ENCODE measurements at places on chromosomes 12 and 14.

DNA sequence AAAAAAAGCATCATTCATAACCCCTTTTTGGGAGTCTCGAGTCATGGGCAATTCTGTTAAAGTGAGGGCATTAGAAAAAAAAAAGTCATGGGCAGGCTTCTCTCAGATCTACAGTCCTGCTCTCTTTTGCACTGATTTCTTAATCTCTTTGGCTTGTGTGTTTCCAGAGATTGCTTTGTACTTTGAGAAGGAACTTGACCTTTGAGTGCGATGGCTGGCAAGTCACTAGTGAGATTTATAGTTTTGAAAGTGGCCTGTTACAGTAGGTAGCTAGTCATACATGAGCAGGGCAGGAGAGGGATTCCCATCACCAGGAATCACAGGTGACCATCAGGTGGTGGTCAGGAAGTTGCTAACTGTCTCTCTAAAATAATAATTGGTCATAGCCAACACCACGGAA lies 119.6 kb downstream of the KCNMB4 start:
- DNase-seq: no peak

DNA sequence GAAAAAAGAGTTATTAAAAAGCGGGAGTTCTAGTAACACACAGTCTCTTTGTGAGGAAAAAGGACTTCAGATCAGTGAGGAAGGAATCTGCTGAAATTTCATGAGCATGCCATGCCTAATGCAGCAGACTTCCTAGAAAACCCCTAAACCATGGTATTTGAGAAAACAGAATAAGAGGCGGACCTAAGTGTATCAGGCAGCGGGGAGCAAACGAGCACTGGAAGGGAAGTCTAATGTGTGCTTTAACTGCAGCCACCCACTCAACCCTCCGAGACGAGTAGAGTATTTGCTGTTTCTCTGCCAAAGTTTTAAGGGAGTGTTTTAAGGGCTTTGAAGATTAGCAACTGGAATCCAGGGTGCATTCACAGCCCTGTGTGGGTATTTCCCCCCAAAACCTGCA lies 36.5 kb downstream of the ACADS start:
- no peak for DNase-seq

- DNase-seq: peak; percentile 10
Observed at GRCh38 chr14:61403411-61403810, 82.0 kb downstream of the PRKCH start.

GRCh38 chr12:116642683-116643082 lies 83.5 kb downstream of the MAP1LC3B2 start:
- DNase-seq: peak; percentile 52

- DNase-seq: peak; percentile 71
Observed at GRCh38 chr12:56377310-56377988, 14.8 kb upstream of the APOF start.

GRCh38 chr14:70981000-70981952 lies 74.0 kb downstream of the PCNX1 start:
- DNase-seq: peak; percentile 57

DNA sequence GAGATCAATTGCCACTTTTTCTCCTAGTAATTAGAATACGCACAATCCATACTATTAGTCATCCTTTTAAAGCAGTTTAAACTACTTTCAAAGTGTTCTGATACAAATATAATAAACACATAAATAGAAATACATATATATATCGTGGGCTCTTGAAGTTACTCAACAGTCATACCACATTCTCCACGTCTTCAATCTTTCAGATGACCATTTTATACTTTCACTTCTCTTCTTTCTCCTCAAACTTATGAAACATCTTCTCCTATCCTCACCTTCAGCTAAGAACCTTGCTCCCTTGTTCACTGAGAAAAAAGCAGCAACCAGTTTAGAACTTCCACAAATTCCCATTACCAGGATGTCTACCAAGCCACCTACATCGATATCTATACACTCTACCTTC lies 19.2 kb downstream of the CEP290 start:
- DNase-seq: no peak

DNA sequence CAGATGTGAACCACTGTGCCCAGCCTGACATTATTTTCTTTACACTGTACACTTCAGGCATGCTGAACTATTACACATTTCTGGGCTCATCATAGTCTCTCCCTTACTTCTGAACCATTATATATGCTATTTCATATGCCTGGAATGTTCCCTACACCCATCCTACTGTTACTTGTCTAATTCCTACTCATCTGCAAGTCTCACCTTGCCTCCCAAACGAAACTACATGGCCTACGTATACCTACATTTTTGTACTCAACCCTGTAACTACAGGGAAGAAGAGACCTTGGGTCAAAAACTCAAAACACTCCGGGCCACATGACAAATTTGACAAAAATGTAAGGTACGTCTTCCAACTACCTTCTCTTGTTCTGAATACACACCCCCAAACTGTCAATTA lies 9.5 kb upstream of the EEA1 start:
- DNase-seq: no peak

- peak; percentile 91 for DNase-seq
Observed at GRCh38 chr12:89663577-89664357, 44.9 kb downstream of the ATP2B1 start.

DNA sequence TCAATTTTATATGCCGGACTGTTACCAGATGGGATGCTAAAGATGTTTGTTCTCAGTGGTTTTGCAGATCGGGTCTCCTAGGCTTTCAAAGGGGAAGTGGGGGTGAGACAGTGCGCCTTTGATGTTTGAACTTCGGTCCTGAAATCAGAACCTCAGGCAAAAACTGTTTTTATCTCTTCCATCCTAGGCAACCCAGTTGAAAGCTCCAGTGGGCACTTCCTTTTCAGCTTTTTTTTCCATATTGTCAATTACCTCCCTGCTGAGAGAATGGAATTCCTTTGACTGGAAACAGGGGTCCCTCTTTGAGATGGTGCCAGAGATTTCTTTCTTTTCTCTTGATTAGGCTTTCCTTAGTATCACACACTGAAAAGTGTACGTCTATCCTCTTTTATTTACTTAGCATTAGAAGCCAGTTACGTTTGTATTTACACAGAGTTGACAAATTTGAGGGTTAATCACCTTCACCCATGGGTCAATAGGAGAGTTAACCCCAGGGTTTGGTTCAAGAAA lies 40.0 kb downstream of the NUAK1 start:
- no peak for DNase-seq

GRCh38 chr12:7806863-7807487 lies 17.8 kb downstream of the NANOG start:
- peak; percentile 91 for DNase-seq

GRCh38 chr14:69323999-69324282 lies 64.0 kb downstream of the GALNT16 start:
- DNase-seq: no peak

GRCh38 chr12:32105986-32106516 lies 596 bp upstream of the BICD1 start:
- DNase-seq: peak; percentile 18

- no peak for DNase-seq
Observed at GRCh38 chr14:22297376-22297775, 291.6 kb downstream of the DAD1 start.

- no peak for DNase-seq
Observed at GRCh38 chr14:28305938-28306337, 460.6 kb upstream of the FOXG1 start.

DNA sequence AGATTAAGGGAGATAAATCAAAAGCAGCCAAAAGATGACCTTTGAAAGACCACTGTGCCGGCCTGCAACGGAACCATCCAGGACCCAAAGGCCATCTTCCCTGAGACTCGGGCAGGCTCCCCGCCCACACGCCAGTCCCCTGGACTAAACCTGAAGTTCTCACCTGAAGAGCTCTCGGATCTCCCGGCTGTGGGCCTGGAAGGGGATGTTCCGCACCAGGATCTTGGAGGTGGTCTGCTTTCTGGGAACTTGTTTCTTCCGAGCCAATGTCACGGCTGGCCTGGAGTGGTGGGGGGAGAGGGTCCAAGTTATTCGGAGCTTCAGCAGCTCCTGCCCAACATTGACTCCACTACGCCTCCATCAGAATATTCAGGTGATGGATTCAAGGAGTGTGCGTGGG lies 51.3 kb downstream of the RBM19 start:
- no peak for DNase-seq

GRCh38 chr12:6639151-6639801 lies 3.5 kb upstream of the LPAR5 start:
- DNase-seq: peak; percentile 75

DNA sequence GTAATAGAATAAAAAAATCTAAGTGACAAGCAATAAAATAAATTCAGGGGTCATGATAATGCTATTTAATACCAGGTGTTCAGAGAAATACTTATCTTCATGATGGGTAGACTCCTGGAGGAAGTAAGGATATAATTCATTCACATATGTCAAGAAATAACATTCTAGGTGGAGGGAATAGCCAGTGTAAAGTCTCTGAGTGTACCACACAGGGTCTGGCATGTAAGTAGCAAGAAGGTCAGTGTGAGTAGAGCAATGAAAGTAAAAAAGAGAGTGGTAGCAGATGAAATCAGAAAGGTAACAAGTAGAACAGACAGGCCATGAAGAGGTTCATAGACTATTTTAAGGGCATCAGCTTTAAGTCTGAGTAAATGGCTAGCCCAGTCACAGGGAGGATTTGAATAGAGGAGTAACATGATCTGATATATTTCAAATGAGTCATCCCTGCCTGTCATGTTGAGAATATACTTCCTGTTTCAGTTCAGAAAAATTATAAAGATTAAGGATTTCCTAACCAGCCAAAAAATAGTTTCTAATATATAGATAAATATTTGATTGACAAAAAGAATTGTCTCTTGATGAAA lies 519.9 kb downstream of the C12orf50 start:
- peak; percentile 16 for DNase-seq

DNA sequence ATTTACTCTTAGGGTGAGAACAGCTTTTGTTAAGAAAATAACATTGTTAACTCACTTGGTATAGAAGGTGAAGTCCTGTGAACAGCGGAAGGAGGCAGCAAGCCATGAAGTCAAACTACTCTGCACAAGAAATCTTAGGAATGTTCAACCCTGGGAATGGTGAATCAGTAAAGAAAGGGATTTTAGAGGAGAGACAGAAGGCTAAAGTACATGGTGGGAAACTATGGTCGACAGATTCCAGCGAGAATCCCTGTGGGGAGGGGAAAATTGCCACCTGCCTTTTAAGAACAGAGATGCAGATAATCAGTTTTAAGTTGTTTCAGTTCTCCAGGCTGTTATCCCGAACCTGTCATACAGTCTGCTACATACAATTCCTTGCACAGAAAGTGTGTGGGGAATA lies 63.2 kb upstream of the PTPRR start:
- DNase-seq: no peak

DNA sequence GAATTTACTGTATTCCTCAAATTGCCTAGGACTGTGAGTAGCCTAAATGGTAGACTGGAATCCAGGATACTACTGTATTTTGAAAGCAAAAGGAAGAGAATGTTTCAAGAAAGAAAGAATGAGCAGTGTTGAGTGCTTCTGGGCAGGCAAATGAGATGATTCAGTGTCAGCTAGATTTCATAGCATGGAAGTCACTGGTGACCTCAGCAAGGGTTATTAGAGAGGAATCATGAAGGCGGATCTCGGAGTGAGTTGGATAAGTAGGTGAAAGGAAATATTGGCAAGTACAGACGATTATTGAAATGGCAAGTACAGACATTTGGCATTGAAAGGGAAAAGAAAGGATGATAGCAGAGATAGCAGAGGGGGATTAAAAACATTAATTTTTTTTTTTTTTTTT lies 27.1 kb downstream of the VRK1 start:
- no peak for DNase-seq

DNA sequence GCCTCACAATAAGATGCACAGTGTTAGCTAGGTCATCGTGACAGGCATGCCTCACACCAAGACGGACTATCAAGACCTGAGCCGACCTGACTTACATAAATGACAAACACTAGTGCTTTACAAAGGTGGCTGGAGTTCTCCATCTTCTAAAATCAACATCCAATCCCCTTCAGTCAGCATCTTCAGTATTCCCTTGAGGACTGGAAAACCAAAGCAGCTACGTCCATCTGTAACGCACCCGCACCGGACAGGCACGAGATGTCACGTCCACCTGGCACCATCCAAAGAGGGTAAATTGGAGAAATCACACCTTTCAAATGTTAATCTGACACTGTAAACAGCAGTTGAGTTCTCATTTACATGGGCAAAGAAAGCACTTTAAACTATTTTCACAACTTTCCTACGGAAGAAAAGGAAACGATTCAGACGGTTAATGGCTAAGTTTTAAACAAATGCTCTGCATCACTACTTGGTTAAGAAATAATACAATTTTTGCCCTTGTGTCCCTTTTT lies 130.2 kb downstream of the PRICKLE1 start:
- no peak for DNase-seq

DNA sequence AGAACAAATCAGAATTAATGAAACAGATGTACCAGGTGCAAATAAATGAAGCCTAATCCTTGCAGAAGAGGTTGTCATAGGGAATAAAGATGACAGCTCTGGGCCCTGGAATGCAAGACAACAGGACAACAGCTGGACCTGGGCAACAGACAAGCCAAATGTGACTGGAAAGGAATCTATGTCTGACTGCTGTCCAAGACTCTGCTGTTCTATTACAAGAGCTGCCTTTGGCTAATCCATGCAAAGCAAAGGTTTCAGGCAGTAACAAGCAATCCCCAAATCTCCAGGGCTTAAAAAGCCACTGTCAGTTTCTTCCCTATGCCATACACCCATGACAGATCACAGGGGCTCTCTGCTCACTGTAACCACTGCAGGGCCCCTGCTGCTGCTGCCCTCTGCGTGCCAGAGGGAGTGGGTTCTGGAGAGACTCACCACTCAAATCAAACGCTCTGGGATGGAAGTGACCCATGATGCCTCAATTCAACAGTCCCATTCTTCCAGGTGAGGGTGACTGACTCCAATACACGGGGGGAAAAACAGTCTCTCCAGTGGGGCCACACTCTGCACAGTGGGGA lies 218.9 kb upstream of the SFSWAP start:
- no peak for DNase-seq

- DNase-seq: no peak
Observed at GRCh38 chr14:71183876-71184689, 276.8 kb downstream of the PCNX1 start.

- peak; percentile 24 for DNase-seq
Observed at GRCh38 chr14:34857689-34858449, 17.3 kb downstream of the BAZ1A start.

- no peak for DNase-seq
Observed at GRCh38 chr12:30829876-30830275, 75.1 kb upstream of the CAPRIN2 start.

DNA sequence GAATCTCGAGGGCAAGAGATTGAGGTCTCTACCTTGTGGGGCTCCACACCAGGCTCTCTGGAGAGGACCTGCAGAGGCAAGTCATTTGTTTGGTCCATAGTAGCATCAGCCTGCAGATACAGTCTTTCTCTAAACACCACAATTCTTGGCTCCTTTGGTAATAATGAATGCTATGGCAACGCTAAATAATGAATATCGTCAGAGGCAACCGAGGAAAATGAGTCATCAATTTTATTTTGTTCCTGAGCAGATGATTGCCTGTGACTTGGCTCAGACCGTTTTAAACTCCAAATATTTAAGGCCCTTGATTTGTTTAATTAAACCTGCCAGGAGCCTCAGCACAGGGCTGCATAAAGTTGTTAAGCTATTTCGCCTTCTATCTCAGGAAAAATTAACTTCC lies 924.1 kb upstream of the TMEM132C start:
- no peak for DNase-seq

GRCh38 chr14:68638141-68638999 lies 154.5 kb downstream of the ZFP36L1 start:
- DNase-seq: no peak

Data from hematopoietic multipotent progenitor cell treated with erythropoietin and hydrocortisone succinate and interleukin-3 and kit ligand, for 6 days (in vitro differentiated cells).